ENCODE measurements at places on chromosomes 12 and 14.

DNA sequence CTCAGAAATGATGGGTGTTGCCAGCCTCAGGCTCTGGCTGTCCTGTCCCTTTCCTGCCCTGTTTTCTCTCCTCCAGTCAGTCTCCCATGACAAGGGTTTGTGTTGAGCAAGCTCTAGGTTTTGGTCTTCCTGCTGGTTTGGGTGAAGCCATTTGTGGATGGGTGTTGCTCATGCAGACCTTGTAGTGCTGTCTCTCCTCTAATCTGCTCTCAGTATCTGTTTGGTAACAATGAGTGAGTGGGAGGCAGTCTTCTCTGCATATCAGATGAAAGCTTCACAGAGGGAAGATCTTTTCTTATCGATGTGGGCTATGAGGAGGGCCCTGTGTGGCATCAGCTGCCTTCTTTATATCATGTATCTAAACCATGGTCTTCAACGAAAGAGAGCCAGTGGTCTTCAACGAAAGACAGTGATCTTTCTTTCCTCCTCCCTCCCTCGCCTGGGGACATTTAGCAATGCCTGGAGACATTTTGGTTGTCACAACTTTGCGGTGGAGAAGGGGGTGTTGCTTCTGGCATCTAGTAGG, 3.6 kb downstream of the CMA1 start:
- DNase-seq = no peak

DNA sequence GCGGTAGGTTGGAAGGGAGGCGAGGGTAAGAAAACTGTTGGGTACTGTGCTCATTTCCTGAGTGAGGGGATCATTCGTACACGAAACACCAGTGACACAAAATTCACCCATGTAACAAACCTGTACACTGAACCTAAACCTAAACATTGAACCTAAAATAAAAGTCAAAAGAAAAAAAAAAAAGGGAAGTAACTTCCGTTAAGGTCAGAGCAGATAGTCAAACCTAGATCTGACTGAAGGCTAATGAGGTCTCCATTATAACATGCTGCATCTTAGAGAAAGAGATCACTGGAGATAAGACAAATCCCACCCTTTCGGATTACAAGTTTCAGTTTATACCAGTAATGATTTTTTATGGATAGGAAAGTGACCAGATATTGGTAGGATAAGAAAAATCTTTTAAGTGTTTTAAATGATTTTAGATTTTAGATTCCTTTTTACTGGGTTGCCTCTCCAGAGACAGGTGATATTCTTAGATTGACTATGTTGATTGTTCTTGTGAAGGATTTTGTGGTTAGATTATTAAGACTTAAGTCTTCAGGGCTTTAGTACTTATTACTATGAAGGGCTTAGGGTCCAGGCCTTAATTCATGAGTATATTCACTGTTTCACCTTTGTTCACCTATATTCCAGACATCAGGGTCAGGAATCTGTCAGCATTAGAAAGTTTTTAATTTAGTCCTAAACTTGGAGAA, 11.2 kb upstream of the NCKAP1L start:
- DNase-seq = no peak

GRCh38 chr12:53830631-53831030, 78.9 kb upstream of the CISTR start:
- no peak for DNase-seq

- DNase-seq = no peak
Measured at GRCh38 chr12:94139816-94140215, 8.6 kb upstream of the PLXNC1 start.
